ENCODE measurements at places on chromosomes 12 and 14.
A peak's percentile ranks its signal among the peaks of the same experiment; 100 is the strongest.

DNA sequence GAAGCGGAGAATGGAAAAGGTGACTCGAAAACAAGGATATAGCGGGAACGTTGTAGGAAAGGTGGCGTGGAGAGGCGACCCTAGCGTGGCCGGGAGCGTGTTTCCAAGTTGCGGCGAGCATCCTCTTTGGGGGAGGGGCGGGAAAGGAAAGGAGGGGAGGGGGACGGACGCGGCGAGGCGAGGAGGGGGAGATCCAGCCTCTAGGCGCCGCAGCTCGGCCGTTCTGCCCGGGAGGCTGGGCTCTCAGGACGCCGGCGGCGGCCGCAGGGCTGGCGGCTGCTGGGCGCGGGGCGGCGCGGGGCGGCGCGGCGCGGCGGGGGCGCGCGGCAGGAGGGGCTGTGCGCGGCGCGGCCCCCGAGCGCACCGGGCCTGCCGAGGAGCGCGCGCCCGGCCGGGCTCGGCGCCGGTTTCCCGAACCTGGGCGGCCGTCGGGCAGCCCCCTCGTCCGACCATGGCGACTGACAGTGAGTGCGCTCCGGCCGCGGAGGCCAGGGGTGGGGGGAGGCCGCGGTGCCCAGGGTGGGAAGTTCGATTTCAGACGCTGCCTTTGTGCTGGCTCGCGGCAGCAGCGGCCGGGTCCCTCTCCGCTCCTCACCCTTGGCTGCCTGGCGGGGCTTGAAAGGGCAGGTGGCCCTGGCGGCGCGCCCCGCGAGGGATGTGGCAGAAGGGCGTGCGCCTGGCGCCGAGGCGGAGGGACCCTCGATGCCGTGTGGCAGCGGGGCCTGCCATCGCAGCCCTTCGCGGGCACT is 50.3 kb downstream of the SNAPC1 start:
- DNase-seq, result peak; percentile 15

DNA sequence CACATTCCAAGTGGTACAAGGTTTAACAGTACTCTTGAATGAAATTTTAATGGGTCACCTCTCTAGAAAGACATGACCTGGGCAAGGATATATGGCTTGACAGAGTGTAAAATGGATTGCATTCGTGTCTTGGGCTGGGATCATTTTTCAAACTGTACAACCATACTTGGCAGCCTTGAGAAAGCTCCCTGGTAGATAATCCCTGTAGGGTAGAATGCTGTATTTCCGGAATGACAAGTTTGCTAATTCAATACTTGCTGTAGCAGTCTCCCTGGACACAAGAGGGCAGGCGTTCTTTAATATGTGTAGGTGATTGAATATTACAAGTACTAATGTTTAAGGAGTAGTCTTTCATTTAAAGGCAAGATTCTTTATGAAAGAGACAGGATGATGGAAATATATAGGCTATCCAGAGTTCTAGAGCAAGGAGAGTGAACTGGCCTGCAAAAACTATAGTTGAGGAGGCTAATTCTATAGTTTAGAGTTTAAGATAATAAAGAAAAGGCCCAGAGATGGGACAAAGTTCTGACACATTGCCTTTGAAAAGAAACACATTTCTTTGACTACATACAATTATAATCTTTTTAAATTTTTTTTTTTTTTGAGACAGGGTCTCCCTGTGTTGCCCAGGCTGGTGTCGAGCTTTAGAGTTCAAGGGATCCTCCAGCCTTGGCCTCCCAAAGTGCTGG is 53.4 kb downstream of the PLBD1 start:
- no peak for DNase-seq

GRCh38 chr12:132175496-132176384 is 31.5 kb downstream of the NOC4L start:
- no peak for DNase-seq

- no peak for DNase-seq
These were observed 684.5 kb downstream of the C12orf50 start for GRCh38 chr12:87344699-87345098.

- no peak for DNase-seq
These were observed 59.5 kb upstream of the FUT8 start for GRCh38 chr14:65352964-65353530.

DNA sequence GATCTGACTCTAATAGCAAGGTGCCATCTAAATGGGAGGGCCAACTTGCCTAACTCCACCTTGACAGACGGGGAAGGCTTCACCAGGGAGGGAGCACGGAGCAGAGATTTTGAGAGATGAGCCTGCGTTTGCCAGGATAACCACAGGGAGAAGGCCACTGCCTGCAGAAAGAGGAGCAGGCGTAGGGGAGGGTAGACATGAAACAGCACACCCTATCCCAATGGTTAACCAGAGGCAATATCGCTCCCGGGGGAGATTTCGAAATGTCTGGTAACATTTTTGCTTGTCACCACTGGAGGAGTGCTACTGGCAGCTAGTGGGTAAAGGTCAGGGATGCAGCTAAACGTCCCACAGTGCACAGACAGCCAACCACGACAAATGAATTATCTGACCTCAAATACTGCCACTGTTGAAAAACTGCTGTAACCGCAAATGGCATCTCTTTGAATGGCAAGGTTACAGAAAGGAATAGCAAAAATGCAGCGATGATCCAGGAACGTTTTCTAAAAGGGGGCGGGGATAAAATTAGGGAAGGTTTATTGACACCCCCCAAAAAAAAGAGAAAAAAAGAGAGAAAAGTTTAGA is 126.0 kb upstream of the ATF7IP start:
- no peak for DNase-seq

DNA sequence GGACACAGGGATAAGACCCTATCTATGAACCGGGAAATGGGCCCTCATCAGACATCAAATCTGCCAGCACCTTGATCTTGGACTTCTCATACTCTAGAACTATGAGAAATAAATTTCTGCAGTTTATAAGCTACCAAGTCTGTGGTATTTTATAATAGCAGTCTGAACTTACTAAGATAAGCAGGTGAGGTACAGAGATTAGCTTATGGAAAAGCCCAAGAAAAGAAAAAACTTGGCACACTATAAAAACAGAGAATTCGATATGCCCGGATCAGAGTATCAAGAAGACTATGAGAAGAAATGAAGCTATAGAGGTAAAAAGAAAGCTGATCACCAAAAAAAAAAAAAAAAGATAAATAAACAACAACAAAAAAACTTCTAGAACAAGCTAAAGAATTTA is 52.6 kb downstream of the EEA1 start:
- no peak for DNase-seq

All from CD8-positive, alpha-beta T cell (primary cell).